ENCODE measurements at places on chromosomes 1 and 21.

DNA sequence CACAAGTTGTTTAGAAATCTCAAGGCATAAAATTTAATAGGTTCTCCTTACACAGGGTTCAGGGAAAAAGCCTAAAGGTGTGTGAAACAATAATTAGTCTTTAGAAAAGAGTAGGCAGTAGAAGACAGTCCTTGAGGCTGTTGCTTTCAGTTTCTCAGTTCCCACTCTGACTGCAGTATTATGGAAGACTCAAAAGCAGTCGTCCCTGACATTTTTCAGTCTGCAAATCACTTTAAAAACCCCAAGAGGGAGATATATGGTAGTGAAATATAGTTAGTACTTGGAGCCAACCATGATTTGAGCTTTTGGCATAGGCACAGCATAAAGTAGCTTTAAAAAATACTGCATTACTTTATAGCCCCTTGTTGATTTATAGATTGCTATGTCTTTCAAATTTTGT is 299.7 kb downstream of the OLFM3 start:
- no peak for DNase-seq

- no peak for DNase-seq
Measured at GRCh38 chr1:6287431-6287886, 26.6 kb upstream of the GPR153 start.

GRCh38 chr1:12059722-12060464 is 3.2 kb upstream of the TNFRSF8 start:
- DNase-seq, result no peak

DNA sequence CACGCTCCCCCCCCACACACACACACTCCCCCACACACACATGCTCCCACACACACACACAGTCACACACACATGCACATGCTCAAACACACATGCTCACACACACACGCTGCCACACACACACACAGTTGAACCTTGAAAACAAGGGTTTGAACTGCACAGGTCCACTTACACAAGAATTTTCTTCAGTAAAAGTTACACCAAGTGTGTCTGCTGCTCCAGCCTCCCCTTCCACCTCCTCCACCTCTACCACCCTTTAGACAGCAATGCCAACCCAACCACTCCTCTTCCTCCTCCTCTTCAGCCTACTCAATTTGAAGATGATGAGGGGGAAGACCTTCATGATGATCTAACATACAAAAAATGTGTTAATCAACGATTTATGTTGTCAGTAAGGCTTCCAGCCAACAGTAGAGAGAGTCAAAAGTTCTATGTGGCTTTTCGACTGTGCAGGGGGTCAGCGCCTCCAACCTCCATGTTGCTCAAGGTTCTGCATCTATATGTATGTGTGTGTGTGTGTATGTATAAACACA is 26.8 kb downstream of the HSF2BP start:
- no peak for DNase-seq

DNA sequence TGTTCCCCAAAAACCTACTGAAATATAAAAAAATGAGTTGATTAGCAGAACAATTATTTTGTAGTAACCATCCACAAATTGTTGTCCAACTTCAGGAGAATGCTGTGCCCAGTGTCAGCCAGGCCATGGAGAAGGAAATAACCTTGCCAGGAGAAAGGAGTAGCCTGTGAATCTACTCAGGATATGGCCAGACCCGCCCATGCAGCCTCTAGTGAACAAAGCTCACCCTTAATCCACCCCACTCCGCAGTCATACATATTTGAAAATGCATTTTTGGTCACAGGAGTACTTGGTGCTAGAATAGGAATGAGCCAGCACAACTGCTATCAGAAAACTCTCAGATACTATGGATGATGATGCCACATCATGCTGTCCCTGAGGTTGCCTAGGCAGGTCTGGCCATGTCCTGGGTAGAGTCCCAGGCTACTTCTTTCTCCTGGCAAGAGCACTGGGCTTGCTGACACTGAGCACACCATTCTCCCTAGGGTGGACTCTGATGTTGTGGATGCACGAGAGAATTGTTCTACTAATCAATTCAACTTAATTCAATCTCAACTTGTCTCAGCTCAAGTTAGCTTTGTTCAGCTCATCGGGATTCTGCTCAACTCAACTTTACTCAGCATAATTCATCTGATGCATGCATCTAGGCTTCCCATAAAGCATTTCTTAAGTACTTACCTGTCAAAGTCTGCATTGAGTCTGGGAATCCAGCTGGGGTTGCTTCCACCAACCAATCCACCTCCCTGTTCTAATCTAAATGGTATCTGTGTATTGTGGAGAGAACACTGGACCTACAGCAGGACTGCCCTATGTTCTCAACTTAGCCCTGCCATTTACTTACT is 18.2 kb downstream of the STYXL2 start:
- no peak for DNase-seq

GRCh38 chr21:17334484-17334883 is 178.4 kb upstream of the CXADR start:
- no peak for DNase-seq

- DNase-seq, result no peak
Measured at GRCh38 chr1:40199126-40199525, 37.9 kb downstream of the RLF start.

DNA sequence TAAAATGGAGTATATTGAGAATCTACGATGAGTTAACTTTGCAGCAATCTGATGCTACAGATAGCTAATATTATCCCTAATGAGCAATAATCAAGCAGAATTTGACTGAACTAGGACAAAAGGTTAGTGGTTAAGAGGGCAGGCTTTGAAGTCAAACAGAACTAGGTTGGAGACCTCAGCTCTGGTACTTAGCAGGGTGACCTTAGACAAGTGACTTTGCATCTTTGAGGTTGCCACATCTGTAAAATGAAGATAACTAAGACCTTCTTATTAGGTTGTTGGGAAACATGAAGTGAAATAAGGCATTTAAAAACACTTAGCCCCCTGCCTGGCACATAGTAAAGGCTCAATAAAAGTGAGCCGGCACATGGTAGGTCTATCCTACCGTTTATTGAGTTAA is 4.3 kb upstream of the FUCA1 start:
- no peak for DNase-seq

DNA sequence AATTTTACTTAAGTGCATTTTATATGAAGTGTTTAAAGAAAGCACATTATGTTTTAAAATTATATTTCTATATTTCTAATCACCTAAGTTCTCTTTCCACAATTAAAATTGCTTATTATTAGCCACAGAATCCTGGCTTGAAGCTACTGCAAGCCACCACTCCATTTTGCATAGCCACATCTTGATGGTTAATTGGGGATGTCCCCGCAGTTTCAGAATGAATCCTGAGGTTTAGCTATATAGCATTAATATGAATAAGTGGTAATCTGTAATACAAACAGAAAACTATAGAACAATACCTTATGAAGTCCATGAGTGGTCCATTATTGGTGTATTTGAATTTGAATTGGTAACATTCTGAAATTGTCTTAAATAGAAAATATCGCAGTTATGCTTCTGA is 11.6 kb upstream of the GOLPH3L start:
- DNase-seq, result no peak

- no peak for DNase-seq
Measured at GRCh38 chr1:108811611-108812010, 45.3 kb downstream of the AKNAD1 start.

DNA sequence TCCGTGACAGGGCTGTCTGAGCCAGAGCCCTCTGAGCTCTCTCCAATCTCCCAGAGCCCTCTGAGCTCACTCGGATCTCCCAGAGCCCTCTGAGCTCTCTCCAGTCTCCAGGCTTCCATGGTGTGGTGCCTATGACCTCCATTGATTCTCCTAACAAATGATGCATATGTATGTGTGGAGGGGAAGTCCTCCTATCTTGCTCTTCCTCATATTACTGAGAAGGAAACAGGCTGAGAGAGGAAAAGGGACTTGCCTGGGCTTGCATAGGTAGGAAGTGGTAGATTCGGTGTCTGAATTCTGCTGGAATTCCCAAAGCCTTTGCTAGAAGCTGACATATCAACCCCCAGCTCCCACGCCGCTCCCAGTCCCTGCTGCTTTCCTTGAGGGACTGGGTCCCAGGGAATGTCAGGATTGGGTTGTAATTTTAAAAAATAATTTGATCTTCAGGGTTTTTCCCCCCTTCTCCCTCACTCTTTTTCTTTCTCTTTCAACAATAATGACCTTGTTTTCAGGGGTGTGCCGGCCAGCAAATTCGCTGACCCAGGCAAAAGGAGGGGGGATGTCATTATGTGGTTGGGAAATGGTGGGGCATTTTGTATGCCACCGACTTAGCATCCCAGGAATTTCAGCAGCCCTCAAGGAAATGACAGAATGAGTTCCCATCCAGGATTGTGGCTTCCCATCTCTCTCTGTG is 42.3 kb upstream of the RUNX3 start:
- DNase-seq, result no peak

GRCh38 chr1:24900985-24901781 is 28.9 kb downstream of the RUNX3 start:
- no peak for DNase-seq

- DNase-seq, result no peak
Measured at GRCh38 chr1:200146100-200146499, 118.6 kb downstream of the NR5A2 start.

- no peak for DNase-seq
Measured at GRCh38 chr1:189226779-189227178, 1250.9 kb downstream of the BRINP3 start.

DNA sequence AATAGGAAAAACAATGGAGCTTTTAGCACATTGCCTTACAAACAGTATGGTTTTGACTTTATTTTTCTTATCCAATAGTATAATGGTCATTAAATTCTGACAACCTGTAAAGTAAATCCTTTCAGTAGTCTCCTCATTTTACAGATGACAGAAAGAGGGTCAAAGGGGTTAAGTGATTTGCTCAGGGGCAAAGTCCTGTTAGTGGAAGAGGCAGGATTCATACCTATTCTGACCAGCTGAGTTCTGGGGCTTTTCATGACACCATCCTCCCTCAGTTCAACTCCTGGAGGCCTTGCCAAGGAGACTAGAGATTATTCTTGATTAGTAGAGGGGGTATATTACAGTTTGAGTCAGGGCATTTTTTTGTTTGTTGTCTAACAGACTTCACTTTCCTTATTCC is 278.7 kb upstream of the DUSP10 start:
- DNase-seq, result no peak

DNA sequence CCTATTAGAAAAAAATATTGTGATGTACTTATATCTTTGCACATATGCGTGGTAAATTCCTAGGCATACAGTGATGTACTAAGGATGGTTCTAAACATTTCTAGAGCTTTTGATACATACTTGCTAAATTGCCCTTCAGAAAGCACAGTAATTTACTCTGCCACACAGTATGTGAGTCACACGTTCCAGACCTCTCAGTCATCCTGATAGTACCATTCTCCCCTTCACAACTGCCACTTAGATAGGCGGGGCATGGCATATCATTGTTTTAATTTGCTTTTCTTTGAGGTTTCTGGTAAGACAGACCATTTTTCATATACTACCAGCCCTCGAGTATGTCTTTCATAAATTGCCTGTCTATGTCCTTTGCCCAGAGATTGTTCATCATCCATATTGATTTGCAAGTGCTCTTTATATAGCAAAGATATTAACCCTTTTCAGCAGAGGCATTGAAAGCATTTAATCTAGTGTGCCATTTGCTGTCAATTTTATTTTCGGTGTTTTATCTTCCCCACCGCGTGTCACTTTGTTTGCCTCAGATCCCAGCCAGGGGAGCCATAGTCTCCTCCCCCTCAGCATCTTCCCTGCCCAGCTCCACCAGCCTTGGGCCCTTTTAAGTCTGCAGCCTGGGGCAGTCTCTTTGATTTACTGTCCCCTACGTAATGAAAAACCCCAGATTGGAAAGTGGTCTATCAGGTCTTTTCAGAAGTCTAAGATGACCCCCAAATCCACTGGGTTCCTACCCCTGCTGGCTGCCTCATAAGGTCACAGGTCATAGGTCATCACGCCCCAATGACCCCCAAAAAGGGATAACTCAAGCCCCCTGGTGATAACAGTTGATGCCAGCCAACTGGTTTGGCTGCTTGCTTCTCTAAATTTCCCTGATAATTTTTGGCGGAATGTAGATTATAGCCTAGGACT is 11.8 kb upstream of the PAX7 start:
- no peak for DNase-seq

DNA sequence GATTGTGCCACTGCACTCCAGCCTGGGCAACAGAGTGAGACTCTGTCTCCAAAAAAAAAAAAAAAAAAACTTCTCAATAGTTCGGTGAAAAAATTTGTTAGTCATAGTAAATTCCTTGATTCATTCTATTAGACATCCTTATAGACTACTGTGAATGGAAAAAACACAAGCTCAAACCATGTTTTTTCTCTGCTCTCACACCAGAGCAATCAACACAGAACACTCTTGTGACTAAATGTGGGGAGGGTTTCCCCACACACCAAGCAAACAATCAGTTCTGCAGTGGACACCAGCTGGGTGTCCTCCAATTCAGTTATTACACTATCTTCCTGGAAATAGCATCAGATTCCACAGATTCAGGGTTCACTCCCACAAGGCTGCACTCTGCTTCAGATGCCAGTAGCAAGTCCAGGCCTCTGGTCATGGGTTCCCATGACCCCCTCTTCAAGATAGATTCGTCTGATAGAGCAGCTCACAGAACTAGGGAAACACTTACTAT is 69.1 kb upstream of the TEKT2 start:
- no peak for DNase-seq

GRCh38 chr1:119081267-119081666 is 59.2 kb downstream of the WARS2 start:
- DNase-seq, result no peak

- DNase-seq, result no peak
Measured at GRCh38 chr21:39849014-39849655, 18.1 kb upstream of the PCP4 start.

DNA sequence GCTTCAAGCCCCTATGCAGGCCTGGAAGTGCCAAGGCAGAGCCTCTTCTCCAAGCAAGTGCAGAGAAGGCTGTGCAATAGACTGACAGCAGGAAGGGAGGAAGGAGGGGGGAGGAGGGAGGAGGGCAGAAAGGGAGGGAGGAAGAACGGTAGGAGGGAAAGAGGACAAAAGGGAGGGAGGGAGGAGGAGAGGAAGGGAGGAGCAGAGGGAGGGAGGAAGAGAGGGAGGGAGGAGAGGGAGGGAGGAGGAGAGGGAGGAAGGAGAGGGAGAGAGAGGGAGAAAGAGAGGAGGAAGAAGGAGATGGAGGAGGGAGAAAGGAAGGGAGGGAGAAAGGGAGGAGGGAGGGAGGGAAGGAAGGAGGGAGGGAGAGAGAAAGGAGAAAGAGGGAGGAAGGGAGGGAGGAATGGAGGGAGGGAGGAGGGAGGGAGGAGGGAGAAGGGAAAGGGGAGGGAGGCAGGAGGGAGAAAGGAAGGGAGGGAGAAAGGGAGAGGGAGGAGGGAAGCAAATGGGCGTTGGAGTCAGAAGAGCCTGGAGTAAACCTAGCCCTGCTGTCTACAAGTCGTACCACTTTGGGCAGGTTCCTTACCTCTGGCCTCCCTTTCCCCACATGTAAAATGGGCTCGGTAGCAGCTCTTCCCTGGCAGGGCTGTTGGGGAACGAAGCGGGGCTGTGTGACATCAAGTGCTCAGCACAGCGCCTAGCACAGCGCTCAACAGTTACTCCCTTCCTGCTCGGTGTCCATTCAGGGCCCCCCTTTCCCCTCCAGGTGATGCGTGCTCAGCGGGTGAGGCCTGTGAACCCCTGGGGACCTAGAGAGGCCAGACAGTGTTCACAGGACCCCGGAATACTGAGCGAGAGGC is 244.6 kb downstream of the NPHP4 start:
- DNase-seq, result no peak

All from activated CD8-positive, alpha-beta memory T cell treated with anti-CD3 and anti-CD28 coated beads, Interleukin-2, amount 50 U/mL, for 4 hours (primary cell).